ENCODE measurements at places on chromosomes 13 and 19.

DNA sequence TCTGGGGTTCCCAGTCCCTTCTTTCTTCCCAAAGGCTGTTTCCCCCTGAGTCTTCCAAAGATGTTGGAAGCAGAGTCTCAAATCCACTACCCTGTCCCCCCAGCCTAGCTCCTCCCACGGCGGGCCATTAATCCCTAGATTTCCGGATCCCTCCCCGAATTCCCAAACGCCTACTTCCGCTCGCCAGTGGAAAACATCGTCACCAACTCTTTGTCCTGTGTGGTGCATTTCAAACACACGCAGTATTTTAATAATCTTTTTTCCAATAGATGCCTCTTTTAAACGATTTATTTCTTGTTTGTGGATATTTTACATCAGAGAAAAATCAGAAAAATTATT lies 610 bp downstream of the ZNF791 start:
- no peak for DNase-seq

GRCh38 chr13:80359778-80360452 lies 19.0 kb upstream of the SPRY2 start:
- DNase-seq = no peak

DNA sequence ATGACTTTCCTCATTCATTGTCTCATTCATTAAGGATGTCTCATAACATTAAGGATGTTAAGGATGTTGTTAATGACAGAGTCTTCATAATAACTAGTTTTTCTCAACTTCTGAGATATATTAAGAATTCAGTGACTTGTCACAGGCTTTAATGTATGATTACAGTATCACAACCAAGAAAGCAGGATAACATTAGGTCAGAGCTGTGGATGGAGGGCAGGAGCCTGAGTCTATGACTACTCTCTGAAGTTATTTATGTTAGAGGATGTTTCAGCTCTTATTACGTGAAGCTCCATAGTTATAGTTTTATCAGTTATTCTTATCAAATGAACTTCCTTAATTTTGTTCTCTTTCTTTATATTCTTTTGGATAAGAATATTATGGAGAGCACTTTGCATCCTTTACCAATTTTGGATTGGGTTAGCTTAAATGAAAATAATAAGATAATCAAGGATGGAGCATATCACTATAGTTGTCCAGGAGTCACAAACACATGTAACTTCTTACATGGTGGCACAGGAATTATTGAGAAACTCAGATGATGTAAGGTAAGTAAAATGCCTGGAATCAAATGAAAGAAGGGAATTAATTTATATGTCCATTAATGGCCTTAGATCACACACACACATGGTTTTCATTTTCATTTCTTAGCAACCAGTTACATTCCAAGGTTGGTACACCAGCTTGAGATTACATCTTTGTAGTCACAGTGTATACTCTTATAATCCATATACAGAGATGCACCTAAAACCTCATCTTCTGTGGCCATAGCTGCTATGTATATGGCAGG lies 57.0 kb downstream of the SLC10A2 start:
- DNase-seq = no peak

DNA sequence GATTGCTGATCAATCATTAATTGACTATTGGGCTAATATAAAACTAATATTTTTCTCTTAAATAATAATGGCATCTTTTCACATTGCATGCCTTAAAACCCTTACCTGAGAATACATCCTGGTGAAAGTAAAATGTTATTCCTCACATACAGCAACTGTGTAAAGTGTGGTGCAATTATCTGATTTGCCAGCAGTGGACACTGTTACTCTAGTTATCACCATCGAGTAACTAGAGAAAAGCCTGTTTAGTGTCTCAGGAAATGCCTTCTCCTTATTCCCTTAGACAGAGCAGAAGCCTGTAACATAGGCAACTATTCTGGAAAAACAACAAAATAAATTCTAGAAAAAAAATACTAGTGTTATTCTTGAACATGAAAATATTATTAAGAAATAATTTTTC lies 459.8 kb downstream of the FGF14 start:
- DNase-seq = peak; percentile 14

DNA sequence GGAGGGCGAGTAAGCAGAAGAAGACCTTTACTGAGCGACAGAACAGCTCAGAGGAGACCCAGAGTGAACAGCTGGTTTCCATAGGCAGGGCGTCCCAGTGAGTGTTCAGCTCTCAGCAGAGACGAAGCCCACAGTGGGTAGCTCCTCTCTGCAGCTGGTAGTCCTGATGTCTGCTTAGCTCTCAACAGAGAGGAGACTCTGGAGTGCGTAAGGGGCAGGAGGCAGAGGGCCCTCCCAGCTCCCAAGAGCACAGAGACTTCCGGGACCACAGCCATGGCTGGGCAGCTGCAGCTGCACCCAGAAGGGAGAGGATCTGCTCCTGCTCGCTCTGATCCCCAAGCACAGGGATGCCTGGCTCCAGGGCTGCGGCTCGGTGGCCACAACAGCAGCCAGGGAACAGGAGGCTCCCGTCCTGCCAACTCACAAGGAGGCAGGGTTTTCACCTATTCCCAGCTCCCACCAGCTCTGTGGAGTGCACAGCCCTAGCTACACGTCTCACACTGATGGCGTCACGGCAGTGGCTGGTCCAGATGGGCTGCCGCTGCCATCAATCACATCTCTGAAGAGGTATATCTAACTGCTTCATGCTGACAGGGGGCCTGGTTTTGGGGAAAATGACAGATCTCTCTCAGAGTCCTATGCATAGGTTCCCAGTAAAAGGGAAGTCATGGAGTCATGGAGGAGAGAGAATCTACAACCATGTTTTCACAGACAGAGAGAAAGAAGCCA lies 2660.1 kb upstream of the PCDH20 start:
- DNase-seq = no peak

DNA sequence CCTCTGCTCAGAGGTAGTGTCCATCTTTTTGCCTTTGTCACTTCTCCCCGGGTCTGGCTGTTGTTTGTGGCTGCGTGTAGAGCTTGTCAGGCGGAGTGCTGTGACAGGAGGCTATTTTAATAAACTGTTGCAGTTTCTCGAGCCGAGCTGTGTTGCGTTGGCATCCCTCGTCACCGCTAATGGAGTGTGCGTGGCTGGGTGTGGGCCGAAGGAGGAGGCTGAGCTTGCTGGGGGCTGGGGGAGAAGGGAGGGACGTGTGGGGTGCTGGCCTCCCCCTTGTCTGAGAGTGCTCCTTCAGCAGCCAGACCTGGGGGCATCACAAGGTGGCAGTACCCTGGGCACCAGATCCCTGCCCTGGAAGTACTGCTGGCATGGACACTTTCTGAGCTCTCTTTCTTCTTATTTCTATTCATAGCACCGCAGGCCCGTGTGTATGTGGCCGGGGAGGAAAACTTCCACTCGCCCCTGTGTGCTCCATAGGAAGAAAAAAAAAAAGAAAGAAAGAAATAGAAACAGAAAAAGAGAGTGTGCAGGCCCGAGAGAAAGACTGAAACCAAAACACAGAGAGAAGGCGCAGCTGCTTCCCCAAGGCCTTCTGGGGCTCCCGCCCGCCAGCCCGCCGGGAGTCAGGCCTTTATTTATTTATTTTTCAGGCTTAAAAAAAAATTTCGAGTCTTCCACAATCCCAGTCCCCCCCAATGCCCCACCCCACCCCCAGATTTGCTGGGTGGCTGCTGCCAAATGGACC lies 27.0 kb downstream of the NFIX start:
- DNase-seq = no peak

GRCh38 chr19:18289471-18290301 lies 8.3 kb upstream of the JUND start:
- no peak for DNase-seq

GRCh38 chr13:37934339-37935191 lies 65.0 kb upstream of the TRPC4 start:
- no peak for DNase-seq

DNA sequence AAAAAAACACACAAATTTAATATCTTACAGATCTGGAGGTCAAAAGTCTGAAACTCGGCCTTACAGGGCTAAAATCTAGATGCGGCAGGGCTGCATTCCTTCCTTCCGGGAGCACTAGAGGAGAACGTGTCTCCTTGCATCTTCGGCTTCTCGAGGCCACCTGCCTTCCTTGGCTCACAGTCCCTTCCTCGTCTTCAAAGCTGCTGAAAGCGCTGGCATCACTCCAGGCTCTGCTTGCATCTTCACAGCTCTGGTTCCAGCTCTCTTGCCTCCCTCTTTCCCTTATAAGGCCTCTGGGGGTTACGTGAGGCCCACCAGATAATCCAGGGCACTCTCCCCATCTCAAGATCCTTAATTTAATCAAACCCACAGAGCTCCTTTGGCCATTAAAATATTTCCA lies 10.5 kb downstream of the XRCC1 start:
- no peak for DNase-seq

- DNase-seq = no peak
These were observed 57.0 kb downstream of the ERCC5 start for GRCh38 chr13:102902789-102903347.

DNA sequence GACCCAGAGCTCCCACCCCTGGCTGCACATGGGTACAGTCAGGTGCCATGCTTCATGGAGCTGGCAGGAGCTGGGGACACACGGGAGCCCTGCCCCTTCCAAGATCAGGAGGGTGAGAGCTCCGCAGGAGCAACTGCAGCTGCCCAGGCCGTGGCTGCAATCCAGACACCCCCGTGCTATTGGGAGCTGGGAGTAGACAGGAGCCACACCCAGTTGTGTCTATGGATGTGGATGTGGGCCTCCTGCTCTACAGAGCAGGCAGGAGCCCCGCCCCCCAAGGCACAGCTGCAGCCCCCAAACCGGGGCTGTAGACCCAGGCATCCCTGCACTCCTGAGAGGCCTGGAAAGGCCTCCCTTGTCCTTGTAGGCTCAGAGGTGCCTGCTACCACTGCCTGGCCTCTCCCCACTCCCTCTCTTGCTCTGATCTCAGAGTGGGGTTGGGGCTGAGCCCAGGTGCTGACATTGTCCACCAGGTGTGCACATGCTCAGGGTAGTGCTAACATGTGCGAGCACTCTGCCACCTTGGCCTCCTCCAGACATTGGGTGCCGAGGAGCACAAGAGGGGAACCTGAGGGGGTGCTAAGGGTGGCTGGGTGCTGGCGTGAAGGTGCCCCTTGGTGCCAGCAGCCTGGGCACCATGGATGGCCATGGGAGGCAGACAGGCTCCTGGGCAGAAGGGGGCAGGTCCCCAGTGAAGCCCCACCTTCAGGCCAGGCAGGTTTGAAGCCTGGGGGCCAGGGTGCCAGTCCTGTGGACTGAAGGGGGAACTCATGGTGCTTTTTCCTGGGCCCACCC lies 8.0 kb upstream of the BAX start:
- no peak for DNase-seq

DNA sequence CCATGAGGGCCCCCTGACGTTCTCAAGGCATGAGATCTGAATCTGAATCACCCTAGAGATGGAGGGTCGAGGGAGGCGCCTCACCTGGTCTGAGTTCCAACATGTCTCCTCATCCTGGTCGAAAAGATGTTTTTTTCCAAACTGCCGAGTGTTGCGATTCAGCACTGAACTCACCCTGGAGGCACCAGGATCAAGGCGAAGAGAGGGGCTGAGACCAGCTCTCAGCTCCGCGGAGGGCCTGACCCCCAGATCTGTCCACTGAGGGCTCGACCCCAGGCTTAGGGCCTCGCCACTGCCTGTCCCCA lies 555 bp downstream of the NR2C2AP start:
- DNase-seq = peak; percentile 13

GRCh38 chr13:46683676-46684260 lies 113.2 kb downstream of the ESD start:
- peak; percentile 45 for DNase-seq

DNA sequence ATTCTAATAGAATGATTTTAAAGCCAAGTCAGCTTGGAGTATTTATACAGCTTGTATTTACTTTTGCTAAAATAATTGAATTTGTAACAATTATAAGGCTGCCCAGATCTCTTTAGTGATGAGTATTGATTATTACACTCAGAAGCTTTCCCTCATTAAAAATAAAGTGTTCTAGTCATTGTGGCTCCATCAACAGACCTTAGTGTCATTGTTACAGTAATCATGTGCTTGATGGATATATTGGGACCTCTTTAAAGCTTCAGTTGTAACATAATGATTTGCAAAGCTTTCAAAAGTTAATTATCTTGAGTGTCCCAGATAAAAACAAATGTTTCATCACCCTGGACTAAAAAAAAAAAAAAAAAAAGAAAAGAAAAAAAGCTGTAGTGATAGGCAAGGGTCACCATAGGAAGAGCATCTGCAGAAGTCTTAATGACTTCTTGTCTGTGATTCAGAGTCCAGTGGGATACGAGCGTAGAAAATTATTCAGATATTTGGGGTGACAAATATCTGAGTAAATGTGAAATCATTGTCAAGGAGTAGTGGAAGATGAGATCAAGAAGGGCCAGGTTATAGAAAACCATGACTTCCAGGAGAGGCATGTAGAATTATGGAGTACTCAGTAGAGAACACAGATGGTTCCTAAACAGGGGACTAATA lies 369.6 kb downstream of the DCT start:
- DNase-seq = no peak

- DNase-seq = peak; percentile 17
These were observed 108.6 kb downstream of the COL4A2 start for GRCh38 chr13:110415669-110416068.

- peak; percentile 18 for DNase-seq
These were observed 4.5 kb upstream of the B3GNT8 start for GRCh38 chr19:41431426-41432386.

- no peak for DNase-seq
These were observed 214.8 kb downstream of the COG6 start for GRCh38 chr13:39870197-39870747.

- DNase-seq = no peak
These were observed 111.9 kb downstream of the EFNB2 start for GRCh38 chr13:106423530-106423929.

DNA sequence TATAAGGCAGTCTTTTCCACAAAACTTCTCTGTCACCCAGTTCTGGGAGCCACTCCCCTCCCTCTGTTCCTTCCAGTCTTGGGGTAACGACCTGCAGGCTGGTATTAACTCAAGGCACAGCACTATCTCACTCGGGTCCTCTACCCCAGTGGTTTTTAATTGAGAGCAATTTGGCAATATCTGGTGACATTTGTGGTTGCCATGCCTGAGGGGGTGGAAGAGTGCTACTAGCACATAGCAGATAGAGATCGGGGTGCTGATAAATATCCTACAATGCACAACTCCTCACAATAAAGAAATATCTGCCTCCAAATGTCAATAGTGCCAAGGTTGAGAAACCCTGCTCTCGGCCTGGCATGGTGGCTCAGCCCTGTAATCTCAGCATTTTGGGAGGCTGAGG lies 117.7 kb upstream of the ABCC4 start:
- no peak for DNase-seq

DNA sequence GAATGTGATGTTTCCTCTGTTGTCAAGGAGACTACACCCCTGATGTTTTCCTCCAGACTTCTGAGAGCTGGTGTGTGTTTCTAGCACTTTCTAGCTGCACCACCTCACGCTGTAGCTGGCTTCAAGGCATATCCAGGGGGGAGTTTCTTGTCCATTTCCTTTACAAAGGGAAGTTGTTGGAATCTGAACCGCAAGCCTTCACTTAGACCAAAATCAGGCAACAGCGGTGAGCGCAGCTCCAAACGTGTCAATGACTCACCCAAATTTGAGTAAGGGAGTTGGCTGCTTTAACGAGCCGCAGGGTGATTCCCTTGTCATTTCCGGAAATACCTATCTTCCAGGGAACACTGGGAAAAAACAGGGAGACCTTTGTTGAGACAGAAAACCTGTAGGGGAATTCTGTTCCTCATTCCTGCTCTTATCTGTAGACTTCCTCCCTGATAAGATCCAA lies 2.5 kb downstream of the LDLR start:
- peak; percentile 68 for DNase-seq
